Dorsolateral prefrontal cortex (tissue), 122 donors: ENCODE measurements at places on chromosomes 1 and 21.

- DNase-seq: no peak
Observed at GRCh38 chr1:91541918-91542533, 41.4 kb downstream of the CDC7 start.

- DNase-seq: no peak
Observed at GRCh38 chr1:207882692-207883091, 28.2 kb downstream of the CD34 start.

GRCh38 chr1:154751690-154752089 is 118.4 kb downstream of the KCNN3 start:
- no peak for DNase-seq

GRCh38 chr1:36274201-36274600 is 32.0 kb upstream of the SH3D21 start:
- DNase-seq: no peak

DNA sequence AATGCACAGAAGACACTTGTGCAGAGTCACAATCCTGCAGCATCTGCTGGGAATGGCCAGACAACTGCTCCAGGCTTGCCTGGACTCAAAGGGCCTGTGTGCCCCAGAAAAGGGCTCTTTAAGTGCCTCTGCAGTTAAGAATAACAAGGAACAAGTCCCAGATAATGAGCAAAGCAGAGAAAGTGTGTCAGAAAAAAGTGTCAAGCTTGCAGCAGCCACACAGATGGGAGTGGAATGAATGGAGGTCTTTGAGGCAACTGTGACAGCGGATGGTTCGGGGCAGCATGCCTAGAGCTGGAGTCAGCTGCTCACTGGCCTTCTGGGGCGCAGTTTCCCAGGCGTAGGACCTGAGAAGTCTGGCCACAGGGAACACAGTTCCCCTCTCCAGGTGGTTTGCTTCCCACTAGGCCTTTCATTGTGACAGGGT is 5.1 kb downstream of the PARP1 start:
- peak; percentile 88 for DNase-seq

DNA sequence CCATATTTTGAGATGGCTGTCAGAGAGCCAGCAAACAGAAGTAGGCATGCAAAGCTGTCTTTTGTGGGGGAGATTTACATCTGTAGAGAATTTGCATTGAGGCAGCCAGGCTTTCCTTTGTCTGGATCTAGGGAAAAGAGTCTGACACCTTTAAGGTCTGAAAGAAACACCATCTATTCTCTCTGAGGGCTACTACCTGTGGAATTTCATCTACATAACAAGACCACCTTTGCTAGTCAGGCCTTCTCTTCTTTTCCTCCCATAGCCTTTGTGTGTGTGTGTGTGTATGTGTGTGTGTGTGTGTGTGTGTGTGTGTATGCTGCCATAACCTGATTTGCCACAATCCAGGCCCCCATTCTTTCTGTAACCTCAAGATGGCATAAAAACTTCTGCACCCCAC is 28.4 kb upstream of the DMRTB1 start:
- no peak for DNase-seq

GRCh38 chr1:155636397-155637153 is 26.6 kb downstream of the MSTO1 start:
- DNase-seq: no peak

DNA sequence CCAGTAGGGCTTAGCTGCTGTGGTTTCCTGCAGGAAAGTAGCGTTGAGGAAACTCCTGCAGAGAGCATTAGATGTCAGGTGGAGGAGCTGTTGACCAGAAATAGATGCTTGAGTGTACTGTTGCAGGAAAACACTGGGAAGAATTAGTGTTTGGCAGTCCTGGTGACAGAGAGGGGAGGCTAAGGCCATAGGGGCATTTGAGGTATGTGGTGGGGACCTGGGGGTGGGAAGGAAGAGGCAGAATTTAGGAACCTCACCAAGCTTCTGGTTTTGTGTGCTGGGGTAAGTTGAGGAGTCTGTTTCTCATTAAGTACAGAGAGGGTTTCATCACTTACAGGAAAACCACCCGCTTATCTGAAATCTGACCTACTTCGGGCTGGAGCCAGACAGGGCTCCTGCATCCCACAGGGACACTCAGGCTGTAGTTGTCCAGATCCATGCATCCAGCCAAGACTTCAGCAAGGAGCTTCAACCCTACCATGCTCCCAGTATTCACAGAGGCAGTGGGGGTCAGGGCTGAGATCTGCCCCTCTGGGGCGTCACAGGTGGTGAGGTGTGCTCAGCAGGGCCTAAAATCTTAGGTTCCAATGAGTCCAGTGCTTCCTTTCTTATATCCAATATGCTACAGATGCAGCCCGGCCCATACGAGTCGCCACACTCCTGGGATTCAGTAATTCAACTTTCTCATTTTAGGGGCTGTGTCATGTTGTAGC is 15.1 kb downstream of the SH2D2A start:
- DNase-seq: no peak

- no peak for DNase-seq
Observed at GRCh38 chr1:162276493-162276892, 100.2 kb downstream of the SPATA46 start.

GRCh38 chr1:64469116-64469976 is 583 bp upstream of the CACHD1 start:
- DNase-seq: no peak

GRCh38 chr1:203546274-203546673 is 52.3 kb downstream of the OPTC start:
- DNase-seq: no peak

GRCh38 chr21:36487641-36488307 is 7.9 kb upstream of the CLDN14 start:
- DNase-seq: no peak

- no peak for DNase-seq
Observed at GRCh38 chr1:194517567-194517966, 1331.2 kb upstream of the B3GALT2 start.

DNA sequence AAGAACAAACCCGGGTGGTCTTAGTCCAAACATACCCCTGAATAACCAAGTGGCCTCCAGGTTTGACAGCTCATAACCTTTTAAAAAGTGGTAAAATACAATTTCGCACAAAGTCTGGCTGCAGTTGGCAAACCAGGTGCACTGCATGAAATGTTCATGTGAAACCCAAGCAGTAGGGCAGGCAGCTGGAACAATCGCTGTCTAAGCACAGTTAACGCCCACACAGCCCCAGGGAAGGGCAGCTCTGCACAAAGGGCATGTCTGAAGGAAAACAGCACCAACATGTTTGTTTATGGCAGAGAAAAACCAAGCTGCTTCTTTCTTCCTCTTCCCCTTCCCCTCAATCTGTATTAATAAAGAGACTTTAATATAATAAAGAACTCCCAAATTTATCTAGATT is 49.5 kb downstream of the KIAA1614 start:
- no peak for DNase-seq

GRCh38 chr1:208083715-208084085 is 160.5 kb downstream of the PLXNA2 start:
- DNase-seq: no peak

DNA sequence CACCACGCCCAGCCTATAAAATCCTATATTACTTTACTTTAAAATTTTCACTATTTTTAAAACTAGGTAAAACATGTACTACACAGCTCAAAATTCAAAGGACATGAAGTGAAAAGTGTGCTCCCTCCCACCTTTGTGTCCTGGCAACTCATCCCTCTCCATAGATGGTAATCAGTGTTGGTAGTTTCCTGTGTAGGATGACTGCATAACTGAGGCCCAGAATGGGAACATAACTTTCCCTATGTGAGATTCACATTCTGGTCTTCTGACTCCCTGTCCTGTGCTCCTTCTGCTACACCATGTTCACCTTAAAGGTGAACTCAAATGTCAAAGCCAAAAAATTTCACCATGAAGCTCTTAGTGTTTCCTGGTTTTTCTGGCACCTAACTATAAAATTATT is 39.3 kb downstream of the XKR8 start:
- DNase-seq: no peak

GRCh38 chr1:239764546-239764945 is 327.1 kb upstream of the FMN2 start:
- no peak for DNase-seq

DNA sequence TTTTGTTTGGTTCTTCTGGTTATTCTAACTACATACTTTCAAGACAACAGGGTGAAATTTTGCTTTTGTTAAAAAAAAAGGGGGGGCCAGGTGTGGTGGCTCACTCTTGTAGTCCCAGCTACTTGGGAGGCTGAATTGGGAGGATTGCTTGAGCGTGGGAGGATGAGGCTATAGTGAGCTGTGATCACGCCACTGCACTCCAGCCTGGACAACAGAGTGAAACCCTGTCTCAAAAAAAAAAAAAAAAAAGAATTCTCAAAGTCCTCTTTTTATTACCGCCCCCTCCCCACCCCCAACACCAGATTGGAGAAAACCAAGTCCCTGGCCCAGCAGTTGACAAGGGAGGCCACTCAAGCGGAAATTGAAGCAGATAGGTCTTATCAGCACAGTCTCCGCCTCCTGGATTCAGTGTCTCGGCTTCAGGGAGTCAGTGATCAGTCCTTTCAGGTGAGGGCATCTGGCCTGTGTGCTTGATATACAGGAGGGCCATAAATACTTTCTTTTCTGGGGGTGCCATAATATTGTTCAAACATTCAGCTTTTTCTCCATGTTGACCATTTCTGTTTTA is 50.2 kb downstream of the LAMC2 start:
- no peak for DNase-seq

- peak; percentile 69 for DNase-seq
Observed at GRCh38 chr1:172398970-172399755, 21.3 kb upstream of the C1orf105 start.

DNA sequence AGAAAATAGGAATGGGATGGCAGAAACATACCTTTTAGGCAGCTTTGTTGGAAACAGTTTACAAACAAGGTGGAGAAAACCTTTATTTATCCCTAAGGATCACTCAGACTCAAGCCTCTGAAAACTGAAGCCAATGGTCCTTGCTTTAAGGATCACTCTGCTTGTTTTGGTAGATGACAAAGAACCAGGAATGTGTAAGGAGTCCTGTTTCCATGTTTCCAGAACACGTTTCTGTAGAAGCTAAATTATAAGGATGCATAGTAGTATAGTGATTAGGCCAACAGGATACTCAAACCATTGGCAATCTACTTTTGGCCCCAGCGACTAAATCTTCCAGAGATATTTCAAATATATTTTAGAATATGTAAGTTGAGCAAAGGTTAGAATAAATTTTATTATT is 149.1 kb upstream of the HP1BP3 start:
- no peak for DNase-seq

GRCh38 chr1:23051290-23051909 is 32.1 kb downstream of the KDM1A start:
- no peak for DNase-seq

DNA sequence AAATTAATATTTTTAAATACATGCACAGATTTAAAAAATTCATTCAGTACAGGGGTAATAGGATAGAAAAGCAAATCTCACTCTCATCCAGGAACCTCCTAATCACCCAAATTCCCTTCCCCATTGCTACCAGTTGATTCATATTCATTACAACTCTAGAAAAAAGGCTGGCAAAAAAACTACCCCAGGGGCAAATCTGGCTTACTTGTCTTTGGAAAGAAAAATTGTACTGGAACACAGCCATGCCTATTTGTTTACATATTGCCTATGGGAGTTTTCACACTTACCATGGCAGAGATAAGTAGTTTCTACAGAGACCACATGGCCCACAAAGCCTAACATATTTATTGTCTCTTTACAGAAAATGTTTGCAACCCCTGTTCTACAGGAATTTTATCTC is 8.9 kb upstream of the RBM34 start:
- DNase-seq: no peak

DNA sequence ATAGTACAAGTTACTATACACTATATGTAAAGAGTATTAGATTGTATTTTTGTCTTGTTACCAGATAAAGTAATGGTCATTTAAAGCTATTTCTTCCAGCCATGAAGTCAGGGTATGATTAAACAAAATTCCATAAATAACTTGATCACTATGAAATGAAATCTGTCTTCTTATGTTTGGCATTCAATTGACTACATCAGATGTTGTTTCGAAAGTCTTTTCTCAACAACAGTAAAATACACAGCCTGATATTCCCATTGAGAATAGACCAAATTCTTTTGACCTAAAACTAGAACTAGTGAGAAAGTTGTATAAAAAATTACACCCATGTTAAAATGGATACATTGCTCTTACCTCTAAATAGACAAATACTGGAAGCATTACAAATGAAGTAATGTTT is 134.6 kb upstream of the ADAMTS5 start:
- no peak for DNase-seq

DNA sequence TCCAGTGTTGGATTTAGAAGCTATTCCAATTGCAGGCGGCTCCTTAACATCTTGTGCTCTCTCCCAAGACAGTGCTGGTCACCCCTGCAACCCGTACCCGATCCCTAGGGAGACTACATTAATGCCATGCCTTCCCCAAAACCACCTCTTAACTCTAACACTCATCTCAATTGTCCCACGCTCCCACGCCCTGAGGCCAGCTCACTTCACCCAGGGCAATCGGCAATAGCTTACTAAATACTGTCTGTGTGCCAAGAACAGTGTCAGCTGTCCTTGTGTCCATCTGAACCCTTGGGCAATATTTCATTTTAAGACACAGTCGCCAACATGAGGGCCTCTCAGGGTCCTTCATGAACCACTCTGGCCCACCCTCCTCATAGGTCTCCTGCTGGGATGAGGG is 13.9 kb downstream of the C1orf198 start:
- DNase-seq: no peak

DNA sequence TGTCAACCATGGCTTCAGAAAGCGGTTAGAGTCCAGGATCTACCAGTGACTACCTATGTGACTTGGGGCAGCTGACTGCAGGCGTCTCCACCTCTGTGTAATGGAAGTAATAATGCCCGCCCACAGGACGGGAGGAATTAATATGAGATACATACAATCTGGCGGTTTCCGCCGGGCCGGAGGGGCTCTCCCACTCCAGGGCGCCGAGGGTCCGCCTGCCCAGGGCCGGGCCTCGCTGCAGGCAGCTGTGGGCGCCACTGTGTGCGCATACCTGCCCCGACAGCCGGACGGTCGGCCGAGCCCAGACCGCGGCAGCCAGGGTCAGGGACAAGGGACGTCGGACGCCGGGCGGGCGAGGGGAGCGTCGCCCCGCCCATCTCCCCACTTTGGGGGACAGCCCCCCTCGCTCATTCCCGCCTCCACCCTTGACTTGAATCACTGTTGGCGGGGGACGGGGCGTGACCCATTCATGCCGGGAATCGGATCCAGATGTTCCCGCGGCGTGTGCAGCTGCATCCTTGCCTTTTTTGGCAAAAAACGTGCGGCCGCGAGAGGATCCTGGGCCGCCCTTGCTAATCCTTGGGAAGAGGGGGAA is 6.0 kb upstream of the SF3A3 start:
- DNase-seq: no peak

GRCh38 chr1:11990303-11991032 is 10.2 kb downstream of the MFN2 start:
- no peak for DNase-seq

GRCh38 chr21:42539931-42540343 is 26.3 kb downstream of the SLC37A1 start:
- peak; percentile 19 for DNase-seq

DNA sequence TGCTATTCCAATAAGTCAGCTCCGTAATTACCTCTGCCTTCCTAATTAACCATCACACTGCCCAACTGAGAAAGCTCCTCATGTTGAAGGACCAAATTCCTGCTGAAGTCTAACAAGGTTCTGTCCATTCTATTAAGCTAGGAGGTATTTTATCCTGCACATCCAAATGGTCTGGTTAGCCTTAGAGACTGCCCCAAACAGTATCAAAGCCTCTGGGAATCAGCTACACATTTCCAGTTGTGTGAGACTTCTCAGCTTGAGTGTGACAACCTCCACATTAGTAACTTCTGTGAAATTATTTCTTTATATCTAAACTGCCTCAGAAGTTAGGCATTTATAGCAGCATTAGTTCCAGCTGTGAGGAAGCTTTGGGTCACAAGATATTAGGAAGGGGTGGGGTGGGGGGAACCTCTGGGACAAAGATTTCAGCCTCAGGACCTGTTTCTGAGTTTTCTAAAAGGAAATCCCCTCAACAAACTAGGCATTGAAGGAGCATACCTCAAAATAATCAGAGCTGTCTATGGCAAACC is 150.5 kb upstream of the DUSP10 start:
- no peak for DNase-seq
